ENCODE measurements at places on chromosomes 16 and 17.

GRCh38 chr16:87052506-87052905 lies 264.7 kb downstream of the C16orf95 start:
- DNase-seq: no peak

DNA sequence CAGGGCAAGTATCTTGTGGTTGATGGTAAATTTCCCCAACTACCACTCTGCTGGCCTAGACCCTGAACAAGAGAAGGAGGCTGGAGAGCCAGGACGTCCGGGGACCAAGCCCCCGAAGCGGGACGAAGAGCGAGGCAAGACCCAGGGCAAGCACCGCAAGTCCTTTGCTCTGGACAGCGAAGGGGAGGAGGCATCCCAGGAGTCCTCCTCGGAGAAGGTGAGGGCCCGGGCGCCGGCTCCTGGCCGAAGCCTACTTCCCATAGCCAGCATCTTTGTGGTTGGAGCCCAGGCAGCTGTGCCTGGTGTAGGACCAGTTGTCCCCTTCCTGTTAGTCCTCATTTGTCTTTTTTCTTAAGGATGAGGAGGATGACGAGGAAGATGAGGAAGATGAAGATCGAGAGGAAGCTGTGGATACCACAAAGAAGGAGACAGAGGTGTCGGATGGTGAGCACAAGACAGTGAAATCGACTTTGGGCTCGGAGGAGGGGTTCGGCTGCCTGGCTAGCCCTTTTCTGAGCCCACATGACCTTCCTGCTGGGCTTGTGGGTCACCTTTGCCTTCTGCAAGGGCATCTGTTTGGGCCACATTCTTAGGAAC lies 11.8 kb downstream of the SETD1A start:
- no peak for DNase-seq

- DNase-seq: no peak
Observed at GRCh38 chr17:40493697-40494096, 7.7 kb downstream of the TNS4 start.

DNA sequence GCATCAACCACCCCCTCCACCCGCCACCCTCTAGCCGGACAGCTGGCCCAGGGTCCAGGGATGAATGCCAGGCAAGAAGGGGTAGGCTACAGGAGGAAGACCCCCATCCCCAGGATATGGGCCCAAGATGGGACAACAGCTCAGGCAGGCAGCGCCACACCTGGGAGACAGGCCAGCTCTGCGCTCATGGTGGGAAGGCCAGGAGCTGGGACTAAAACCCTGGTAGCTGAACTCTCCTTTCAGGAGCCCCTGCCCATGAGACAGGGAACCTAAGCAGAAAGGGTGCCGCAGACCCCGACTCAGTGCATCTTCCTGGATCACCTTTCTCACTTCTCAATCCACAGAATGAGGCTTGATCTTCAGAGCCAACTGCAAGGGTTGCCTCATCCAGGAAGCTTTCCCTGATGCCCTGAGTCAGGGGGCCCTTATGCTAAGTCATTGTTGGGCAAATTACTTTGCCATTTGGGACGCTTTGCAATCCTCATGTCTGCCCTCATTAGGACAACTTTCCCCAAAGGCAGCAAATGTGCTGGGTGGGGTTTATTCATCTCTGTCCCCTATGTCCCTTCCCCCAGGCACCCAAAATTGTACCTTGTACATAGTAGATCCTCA lies 9.0 kb downstream of the ZDHHC1 start:
- DNase-seq: no peak

- DNase-seq: peak; percentile 67
Observed at GRCh38 chr17:4872786-4873185, 26.6 kb upstream of the C17orf107 start.

GRCh38 chr16:68289202-68289601 lies 21.5 kb downstream of the SLC7A6OS start:
- no peak for DNase-seq

- DNase-seq: no peak
Observed at GRCh38 chr16:31092330-31092729, 2.3 kb downstream of the VKORC1 start.

GRCh38 chr16:27084307-27085028 lies 17.7 kb downstream of the C16orf82 start:
- peak; percentile 14 for DNase-seq

DNA sequence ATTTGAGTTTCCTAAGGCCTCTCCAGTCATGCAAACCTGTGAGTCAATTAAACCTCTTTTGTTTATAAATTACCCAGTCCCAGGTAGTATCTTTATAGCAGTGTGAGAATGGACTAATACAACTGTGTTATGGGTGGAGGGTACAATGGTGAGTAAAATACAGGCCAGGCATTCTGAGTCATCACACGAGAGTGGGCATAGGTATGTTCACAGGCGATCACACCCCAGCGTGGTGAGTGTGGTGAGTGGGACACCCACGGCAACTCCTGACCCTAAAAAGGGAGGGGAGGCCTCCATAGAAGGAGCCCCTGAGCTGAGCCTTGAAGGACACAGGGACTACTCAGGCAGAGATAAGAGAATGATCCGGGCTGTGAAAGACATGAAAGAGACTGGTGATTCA lies 22.6 kb upstream of the MAPT start:
- no peak for DNase-seq

- no peak for DNase-seq
Observed at GRCh38 chr17:11814655-11815262, 182.5 kb downstream of the ZNF18 start.

GRCh38 chr16:31456988-31457360 lies 2.3 kb upstream of the ARMC5 start:
- DNase-seq: no peak

GRCh38 chr17:66542129-66542966 lies 239.9 kb downstream of the PRKCA start:
- DNase-seq: peak; percentile 21

DNA sequence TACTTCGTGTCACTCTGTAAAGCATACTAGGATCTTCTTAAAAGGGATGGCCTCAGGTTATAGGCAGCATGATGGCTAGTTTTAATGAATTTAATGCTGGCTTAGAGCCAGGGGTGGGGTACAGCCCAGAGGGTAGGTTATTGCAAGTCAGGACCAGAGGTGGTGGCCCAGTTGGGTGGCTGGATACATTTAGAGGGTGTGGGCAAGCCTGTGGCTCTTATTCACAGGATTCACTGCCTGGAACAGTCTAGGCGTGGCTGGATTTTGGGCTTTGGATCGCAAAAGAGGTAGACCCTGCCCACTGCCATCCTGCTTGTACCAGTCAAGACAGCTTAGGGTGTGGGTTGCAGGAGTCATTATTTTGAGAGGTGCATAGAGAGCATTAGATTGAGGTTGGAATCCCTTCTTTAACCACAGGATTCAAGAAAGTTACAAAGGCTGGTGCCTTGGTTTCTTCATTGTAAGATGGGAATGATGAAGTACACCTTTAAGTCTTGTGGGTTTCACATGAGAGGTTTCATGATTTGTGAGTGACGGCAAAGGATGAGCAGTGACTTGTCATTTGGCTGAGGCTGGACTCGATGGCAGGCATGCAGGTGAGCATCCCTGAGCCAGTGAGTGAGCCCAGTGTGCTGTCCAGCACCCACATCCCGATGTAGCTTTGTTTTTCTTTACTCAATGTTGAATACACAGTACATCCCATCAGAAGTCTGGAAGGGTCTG lies 85.2 kb downstream of the KSR1 start:
- no peak for DNase-seq

GRCh38 chr16:13921328-13921727 lies 1.4 kb downstream of the ERCC4 start:
- peak; percentile 15 for DNase-seq

DNA sequence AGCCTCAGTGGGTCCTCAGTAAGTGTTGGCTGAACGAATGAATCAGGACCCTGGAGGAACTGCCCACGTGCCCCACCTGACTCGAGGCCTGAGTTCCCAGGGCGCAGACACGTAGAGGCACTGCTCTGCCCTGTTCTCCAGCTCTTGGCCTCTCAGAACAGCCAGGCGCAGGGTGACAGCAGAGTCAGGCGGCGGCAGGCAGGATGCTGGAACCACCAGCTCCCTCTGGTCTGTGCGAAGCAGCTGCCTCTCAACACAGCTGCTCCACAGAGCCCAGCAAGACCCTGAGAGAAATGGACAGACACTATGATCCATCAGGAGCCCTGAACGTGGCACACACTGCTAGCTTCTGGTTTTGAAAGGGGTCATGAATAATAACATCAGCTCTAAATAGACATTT lies 53.1 kb upstream of the BCO1 start:
- DNase-seq: no peak

- DNase-seq: peak; percentile 35
Observed at GRCh38 chr16:74297145-74297665, 591 bp downstream of the PSMD7 start.

- DNase-seq: no peak
Observed at GRCh38 chr17:76997981-76998531, 129.9 kb downstream of the MGAT5B start.

GRCh38 chr17:77785312-77785905 lies 173.1 kb upstream of the TNRC6C start:
- no peak for DNase-seq

- DNase-seq: no peak
Observed at GRCh38 chr16:66677179-66677578, 19.4 kb downstream of the CMTM4 start.

DNA sequence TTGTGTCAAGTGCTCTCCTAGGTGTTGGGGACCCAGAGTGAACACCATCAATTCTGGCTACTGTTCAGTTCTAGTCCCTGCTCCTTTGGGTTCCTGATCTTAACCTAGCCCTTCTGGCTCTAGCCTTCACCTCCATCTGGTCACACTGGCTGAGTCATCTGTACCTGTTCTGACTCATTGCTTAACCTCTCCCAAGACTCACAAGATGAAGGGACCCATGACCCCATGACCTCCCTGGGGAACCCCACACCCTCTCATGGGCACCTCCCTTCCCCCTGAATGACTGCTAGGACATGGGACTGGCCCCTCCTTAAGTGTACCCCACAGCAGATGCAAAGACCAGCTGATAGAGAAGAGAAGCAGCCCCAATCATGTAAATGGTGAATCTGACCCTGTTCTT lies 345.8 kb upstream of the CDH5 start:
- DNase-seq: no peak

DNA sequence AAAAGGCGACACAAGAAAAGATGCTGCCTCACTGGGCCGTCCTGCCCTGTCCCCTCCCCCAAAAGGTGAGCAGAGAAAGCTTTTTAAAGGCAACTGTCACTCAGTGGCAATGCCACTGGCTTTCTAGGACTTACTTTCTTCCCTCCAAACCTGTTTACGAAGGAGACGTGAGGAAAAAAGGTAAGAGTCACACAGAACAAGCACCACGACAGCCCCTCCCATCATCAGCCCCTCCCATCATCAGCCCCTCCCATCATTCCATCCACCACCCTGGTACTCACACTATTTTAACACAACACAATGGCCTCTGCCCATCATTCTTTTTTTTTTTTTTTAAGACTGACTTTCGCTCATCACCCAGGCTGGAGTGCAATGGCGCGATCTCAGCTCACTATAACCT lies 77.1 kb downstream of the NXN start:
- DNase-seq: no peak

DNA sequence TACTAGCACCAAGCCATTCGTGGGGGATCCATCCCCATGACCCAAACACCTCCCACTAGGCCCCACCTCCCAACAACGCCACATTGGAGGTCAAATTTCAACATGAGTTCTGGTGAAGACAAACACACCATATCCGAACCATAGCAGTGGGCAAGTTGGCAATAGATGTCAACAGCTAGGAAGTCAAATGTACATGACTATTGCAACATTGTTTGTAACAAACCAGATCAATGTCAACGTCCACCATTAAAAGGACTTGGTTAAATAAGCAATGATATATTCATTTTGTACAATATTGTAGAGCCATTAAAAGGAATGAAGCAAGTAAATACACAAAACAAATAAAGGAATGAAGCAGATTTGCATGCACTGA lies 26.5 kb upstream of the CIITA start:
- no peak for DNase-seq

GRCh38 chr17:62822080-62822904 lies 14.2 kb upstream of the MARCHF10 start:
- DNase-seq: peak; percentile 27

DNA sequence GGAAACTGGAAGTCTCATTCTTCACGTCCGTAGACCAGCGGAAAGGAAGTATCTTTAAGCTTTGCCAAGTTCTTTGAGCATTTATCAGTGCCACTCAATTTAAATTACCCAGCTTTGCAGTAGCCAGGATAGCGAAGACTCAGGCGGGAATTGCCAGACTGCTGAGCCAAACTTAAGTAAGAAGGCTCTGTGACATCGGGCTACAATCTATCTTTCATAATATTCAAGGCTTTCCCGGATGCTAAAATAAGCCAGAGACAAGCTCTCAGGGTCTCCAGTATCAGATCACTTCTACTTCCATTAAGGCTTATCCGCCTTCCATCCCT lies 436 bp upstream of the BRIP1 start:
- DNase-seq: no peak

DNA sequence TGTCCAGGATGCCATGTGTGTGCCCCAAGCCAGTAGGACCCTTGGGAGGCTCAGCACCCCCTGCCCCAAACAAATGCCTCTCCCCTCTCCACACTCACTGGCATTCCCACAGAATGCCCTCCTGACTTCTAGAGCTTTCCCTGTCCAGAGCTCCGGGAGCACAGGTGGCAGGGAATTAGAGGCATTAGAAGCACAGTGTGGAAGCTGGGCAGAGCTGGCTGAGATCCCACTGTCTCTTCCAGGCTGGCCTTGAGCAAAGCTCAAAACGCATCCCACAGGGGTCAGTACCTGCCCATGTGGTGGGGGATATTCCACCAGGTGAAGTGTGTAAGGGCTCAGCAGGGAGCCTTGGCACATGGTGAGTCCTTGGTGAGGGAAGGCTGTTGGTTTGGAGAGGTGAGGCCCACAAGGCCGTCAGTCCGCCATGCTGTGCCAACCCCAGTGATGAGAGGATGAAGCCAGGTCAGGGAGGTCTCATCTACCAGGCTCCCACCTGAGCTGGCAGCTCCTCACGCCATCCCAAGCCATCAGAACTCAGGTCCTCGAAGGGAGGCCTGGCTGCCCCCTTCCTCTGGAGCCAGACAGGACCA lies 18.1 kb downstream of the ENDOV start:
- no peak for DNase-seq

- no peak for DNase-seq
Observed at GRCh38 chr17:22128723-22129122, 436.4 kb downstream of the KCNJ18 start.

GRCh38 chr16:88349903-88350900 lies 32.6 kb upstream of the ZNF469 start:
- DNase-seq: no peak

All from muscle of leg (tissue), 16 donors.